Upper lobe of right lung (tissue), 1 donor: ENCODE measurements at places on chromosomes 1 and 21. TPM values are rescaled to one million over a fixed set of nuclear protein-coding genes. Genes with fewer than 3 reads are reported as not detected.

The LAD1 gene
- 42.6 TPM for total RNA-seq

GRCh38 chr21:16088056-16088455, 358.3 kb downstream of the USP25 start:
- no peak for DNase-seq

The CFHR5 gene
- not detected for total RNA-seq

GRCh38 chr1:175463853-175464252, 271.3 kb upstream of the KIAA0040 start:
- no peak for DNase-seq

DNA sequence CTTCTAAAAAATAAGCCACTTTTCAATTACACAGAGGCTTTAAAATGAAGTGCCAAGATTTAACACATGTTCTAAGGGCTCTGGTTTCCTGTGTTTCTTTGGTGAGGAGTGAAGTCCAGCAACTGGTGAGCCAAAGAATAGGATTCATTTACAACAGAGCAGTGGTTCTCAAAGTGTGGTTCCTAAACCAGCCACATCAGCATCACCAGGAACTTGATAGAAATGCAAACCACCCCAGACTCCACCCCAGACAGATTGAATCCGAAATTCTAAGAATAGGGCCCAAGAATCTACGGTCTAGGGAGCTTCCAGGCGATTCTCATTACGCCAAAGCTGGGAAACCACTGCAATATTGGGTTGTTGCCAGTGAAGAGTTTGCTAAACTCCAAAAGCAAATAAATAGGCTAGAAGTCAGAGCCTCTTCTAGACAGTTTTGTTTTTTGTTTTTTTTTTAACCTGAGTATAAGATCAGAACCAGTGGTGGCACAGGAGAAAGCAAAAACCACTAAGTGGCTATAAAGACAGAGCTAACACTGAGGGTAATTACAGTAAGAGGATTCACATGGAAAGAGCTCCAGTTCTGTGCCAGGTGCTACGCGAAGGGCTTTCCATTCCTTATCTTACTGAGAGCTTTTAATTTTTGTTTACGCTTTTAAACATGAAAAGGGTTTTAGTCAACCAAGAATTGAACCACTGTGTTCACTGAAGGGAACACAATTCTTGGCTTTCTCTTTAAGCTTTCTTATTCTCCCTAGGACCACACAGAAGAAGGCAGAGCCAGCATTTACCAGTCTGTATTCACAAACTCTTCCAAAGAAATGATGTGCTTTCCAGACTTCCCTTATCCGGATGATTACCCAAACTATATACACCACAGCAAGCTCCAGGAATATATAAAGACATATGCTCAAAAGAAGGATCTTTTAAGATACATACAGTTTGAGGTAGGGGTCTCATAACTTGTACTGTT, 42.4 kb upstream of the FMO2 start:
- no peak for DNase-seq

GRCh38 chr1:78619803-78620579, at the start of gene IFI44L:
Gene IFI44L, plus strand, starts transcription at chr1:78620448. Its CDS starts 7,468 bp downstream, at chr1:78627916.
- DNase-seq: no peak

- DNase-seq: no peak
These were observed 89.7 kb downstream of the ADCY10 start for GRCh38 chr1:167824163-167824794.

The ARMH1 gene
- total RNA-seq: 5.9 TPM
